ENCODE measurements at places on chromosomes 3 and 15.
A peak's percentile ranks its signal among the peaks of the same experiment; 100 is the strongest.

DNA sequence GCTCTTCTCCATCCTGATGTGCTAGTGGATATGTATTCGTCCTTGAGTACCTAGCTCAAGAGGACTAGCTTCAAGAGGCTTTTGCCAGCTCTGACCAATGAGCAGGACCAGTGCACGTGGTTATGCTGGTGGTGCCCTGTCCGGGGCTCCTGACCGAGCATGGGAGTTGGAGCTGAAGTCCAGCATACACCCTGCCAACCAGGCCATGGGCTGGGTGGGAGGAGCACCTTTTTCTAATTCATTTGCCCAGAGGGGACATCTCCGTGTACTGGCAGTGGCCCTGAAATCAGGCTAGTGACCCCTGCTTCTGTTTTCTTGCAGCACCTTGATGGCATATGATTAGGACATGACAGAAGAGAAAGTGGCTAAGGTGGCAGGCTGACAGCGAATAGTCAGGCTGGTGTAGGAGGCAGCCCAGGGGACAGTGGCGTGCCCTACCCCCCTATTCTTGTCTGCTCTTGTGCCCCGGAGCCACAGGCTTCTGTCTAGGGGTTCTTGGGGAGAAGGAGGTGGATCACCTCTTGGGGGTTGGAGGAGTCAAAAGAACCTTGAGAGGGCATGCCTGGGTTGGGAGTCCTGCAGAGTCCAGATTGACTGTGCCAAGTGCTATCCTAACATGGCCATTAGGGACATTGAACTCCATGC, 16.5 kb downstream of the PODXL2 start:
- no peak for DNase-seq

GRCh38 chr3:87033205-87033604, 42.3 kb upstream of the VGLL3 start:
- DNase-seq: no peak

GRCh38 chr3:161221806-161222600, 892 bp downstream of the NMD3 start:
- peak; percentile 16 for DNase-seq

- no peak for DNase-seq
These were observed 473.3 kb upstream of the NR2F2 start for GRCh38 chr15:95857124-95857757.

- DNase-seq: peak; percentile 81
These were observed 79.1 kb upstream of the MEF2A start for GRCh38 chr15:99486371-99487336.

DNA sequence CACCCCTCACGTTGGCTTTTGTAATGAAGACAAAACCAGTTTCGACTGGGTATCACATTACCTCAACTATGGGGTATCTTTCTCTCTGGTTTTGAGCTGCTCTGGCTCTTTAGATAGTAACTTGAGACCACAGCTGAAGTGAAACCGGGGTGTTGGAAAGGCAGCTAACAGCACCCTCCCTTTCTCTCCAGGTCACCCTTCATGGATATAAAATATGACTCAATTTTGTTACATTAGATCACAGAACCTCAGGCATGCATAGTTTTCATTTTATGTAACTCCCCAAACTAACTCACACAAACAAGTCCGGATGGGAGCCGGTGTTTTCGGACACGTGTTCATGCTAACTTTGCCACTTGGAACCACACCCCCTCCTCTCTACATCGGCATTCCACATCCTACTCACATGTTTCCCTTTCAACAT, 90.7 kb downstream of the NR2F2 start:
- no peak for DNase-seq

GRCh38 chr3:51716805-51717204, 9.9 kb downstream of the GRM2 start:
- no peak for DNase-seq

DNA sequence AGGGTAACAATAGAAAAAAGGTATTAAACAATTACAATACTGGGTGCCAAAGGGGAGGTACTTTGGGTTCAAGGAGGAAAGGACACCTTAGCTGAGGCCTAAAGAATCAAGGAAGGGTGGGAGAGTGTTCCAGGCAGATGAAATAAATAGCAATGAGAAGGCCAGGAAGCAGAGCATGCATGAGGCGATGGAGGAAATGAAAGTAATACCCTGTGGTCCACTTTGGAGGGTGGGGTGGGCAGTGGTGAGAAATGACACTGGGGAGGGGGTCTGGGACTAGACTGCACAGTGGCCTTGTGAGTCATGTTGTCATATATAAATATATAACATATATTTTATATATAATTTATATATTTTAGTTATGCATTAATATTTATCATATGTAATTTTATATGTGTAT, 55.9 kb downstream of the BHLHE40 start:
- DNase-seq: no peak

DNA sequence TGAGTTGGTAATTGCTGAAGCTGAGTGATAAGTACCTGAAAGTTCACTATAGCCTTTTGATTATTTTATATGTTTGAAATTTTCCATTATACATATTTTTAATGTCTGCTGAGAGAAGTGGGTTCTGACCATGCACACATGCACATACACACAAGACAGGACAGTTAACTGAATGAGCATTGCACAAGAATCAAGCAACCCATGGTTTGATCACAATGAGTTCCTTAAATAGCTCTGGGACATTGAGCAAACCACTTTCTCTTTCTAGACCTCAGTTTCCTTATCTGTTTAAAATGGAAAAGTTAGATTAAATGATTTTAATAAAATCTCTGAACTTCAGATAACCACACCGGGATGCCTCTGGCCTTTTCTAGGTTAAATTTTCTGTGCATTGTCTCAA, 26.7 kb downstream of the SNTN start:
- DNase-seq: no peak

- no peak for DNase-seq
These were observed 1099.3 kb downstream of the ROBO2 start for GRCh38 chr3:78139166-78139565.

GRCh38 chr15:59531066-59531675, 80.4 kb upstream of the GCNT3 start:
- DNase-seq: no peak

GRCh38 chr15:79881668-79882067, 15.1 kb downstream of the MTHFS start:
- no peak for DNase-seq

DNA sequence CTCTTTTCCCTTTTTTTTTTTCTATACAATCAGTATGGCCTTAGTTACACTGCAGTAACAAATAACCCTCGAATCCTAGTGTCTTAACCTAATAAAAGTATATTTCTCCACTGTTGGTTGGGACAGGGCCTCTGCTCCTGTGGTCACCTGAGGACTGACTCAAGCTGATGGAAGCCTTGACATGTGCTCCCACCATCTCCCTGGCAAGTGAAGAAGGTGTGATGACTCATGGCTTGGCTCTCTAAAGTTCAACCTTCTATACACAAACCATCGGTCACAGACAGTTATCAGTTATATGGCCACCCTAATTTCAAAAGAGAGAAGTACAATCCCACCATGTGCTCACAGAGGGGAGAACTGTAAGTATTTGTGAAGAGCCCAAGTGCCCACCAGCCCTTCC, 65.8 kb upstream of the CACNA2D3 start:
- DNase-seq: no peak

- no peak for DNase-seq
These were observed 57.8 kb upstream of the GPD1L start for GRCh38 chr3:32048487-32049182.

DNA sequence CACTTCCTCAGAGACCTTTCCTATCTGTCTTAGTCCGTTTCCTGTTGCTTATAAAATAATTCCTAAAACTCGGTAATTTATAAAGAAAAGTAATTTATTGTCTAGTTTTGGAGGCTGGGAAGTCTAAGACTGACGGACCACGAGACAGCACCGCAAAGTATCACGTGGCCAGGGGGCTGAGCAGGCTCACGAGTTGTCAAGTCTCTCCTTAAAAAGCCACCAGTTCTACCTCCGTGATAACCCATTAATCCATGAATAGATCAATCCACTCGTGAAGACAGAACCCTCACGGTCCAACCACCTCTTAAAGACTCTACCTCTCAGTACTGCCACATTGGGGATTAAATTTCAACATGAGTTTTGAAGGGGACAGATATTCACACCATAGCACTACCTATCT, 821 bp downstream of the LINS1 start:
- no peak for DNase-seq

DNA sequence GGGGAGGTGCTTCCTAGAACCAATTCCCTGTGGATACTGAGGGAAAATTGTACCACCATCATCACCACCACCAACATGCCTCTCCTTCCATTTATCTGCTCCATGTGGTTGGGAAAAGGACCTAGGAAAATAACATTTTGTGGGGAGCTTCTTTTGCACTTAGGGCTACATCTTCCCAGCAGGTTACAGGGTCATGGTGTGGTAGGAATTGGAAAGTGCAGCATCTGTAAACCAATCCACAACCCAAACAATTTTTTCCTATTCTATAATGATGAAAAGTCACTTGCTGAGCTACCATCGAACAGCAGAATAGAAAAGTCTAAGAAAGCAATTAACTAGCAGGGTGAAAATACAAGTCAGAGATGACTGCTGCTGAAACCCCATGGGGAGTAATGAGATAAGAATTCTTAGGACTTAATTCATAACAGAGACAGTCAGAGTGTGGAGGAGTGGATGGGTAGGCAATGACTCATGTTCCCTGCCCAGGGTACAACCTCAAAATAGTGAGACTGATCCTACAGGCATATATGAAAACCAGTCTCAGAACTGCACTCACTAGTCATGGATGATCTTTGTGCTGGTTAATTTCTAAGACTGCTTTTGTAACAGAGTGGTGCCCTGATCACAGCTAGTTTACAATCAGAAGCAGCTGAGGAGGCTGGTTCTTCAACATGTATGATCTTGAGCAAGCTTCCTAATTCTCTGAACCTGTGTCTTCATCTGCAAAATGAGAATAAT, 38.1 kb upstream of the LEKR1 start:
- DNase-seq: no peak

GRCh38 chr3:66497985-66498671, 2.7 kb downstream of the LRIG1 start:
- DNase-seq: no peak

GRCh38 chr15:91426412-91426811, 326.4 kb downstream of the SV2B start:
- no peak for DNase-seq

GRCh38 chr3:52715714-52716305, 9.9 kb downstream of the SPCS1 start:
- no peak for DNase-seq

DNA sequence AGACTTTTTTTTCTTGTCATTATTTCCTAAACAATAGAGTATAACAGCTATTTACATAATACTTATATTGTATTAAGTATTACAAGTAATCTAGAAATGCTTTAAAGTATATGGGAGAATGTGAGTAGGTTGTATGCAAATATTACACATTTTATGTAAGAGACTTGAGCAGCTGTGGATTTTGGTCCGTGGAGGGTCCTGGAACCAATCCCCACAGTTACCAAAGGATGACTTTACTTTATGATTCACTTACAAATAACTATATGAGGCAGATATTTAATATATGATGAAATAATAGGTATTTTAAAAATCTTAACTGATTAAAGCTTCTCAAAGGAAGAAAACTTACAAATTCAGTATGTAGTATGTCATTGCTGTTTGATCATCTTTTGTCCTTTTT, 56.3 kb downstream of the PPP2R3A start:
- no peak for DNase-seq

DNA sequence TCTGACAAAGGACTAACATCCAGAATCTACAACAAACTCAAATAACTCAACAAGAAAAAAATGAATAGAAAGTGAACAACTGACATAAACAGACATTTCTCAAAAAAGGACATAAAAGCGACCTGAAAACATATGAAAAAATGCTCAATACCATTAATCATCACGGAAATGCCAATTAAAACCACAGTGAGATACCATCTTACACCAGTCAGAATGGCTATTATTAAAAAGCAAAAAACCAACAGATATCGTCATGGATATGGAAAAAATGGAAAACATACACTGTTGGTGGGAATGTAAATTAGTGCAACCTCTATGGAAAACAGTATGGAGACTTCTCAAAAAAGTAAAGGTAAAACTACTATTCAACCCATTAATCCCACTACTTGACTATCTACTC, 53.3 kb downstream of the ZNF385D start:
- no peak for DNase-seq
